Activated naive CD4-positive, alpha-beta T cell treated with anti-CD3 and anti-CD28 coated beads, Interleukin-2, amount 50 U/mL, for 16 hours (primary cell): ENCODE measurements at places on chromosomes 7 and 10.

DNA sequence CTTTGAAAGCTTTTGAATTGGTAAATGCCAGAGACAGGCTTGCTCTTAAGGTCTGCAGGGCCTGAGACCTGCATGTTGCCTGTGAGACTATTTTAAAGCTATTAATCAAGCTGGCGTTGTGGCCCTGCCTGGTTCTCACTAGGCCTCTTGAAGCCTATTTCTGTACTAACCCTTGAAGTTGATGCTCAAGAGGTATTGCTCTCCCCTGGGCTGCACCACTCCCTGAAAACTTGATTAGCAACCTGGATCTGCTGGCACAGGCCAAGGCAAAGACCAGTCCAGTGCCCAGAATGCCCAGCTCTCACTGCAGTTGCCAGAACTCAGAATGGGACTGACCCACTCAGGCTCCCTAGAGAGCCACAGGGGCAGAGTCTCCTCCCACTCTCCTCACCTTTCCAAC, 220.0 kb upstream of the MEOX2 start:
- DNase-seq = no peak

DNA sequence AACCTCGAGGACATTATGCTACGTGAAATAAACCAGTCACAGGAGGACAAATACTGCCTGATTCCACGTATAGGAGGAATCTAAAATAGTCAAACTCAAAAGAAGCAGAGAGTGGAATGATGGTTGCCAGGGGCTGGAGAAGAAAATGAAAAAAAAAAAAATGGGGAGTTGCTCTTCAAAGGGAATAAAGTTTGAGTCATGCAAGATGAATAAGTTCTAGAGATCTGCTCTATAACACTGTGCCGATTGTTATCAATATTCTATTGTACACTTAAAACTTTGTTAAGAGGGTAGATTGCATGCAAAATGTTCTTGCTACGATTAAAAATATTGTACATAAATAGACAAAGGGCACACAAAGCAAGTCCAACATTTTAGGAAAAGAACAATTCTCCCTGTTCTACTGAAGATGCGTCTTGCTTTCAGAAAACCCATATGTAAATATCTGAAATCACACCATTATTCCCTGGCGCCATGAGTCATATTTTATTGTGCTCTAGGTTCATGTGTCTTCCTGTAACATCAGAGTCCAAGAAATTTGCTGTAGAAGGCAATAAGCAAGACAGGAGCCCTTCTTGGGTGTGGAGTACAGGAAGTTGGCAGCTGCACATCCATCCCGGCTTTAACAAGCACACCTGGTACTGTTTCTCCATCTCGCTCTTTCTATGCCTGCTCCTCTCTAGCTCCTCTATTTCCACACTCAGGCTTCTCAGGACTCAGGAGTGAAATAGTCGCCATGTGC, 145.9 kb downstream of the GFRA1 start:
- no peak for DNase-seq

- DNase-seq = no peak
Observed at GRCh38 chr10:108184114-108184513, 1019.6 kb upstream of the SORCS1 start.

DNA sequence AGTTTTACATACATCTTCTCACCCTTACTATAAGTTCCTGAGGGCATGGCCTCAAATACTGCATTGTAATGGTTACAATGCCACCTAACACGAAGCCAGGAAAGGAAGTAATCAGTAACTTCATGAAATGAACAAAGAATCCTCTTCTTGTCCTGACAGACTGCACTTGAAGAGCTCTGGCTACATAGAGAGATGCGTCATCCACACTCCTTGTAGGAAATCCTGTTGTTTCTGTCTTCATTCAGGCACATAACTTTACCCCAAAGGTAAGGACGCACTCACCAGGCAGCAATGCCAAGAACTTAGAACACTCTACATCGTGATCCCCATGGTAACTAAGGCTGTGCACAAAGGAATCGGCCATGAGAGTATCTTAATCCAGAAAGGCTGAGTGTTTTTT, 80.3 kb upstream of the ARID5B start:
- no peak for DNase-seq

- peak; percentile 51 for DNase-seq
Observed at GRCh38 chr10:113126229-113127201, 176.5 kb downstream of the TCF7L2 start.

DNA sequence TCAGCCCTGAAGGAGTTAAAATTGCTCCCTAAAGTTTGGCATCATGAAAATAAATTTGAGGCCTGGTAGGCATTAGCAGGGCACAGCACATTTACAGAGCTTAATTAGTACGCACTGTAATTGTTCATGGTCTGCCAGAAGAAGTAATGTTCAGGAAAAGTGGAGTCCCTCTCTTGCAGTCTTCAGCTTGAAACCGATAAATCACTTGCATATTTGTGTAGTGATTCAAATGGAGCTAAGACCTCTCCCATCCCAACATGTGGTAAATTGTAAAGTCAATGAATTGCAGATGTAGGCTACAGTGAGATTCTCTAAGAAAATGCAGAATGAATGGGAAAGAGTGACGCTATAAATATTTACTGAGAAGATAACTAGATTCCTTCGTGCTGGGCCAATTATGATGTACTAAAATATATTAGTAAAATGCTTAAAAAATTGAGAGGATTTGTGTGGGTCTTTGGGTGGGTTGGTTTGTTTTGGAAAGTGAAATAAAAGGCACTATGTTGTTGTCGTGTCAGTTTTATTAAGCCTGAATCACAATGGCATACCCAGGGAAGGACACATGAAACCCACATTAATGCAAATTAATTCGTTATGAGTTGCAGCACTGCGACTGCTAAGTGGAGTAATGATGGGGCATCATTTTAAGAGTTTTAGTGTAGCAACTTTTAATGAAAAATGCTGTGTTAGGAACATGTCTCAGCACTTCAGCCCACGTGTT, 8.4 kb downstream of the TCF7L2 start:
- no peak for DNase-seq

GRCh38 chr7:80722616-80723195, 84.3 kb downstream of the CD36 start:
- DNase-seq = no peak

DNA sequence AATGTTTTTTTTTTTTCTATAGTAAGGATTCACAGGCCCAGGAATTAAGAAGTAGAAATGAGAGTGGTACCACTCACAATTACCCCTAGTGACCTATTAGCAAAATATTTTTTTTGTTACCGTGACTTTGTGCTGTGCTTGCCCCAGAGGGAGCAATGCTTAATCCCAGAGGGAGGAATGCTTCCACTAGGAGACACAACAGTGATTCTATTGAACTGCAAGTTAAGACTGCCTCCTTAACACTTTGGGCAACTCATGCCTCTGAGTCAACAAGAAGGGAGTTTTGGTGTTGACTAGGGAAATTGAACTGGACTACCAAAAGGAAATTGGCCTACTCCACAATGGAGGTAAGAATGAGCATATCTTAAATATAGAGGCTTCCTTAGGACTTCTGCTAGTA, 17.2 kb upstream of the MEOX2 start:
- no peak for DNase-seq

GRCh38 chr10:22310928-22311327, 5.3 kb upstream of the COMMD3 start:
- no peak for DNase-seq

DNA sequence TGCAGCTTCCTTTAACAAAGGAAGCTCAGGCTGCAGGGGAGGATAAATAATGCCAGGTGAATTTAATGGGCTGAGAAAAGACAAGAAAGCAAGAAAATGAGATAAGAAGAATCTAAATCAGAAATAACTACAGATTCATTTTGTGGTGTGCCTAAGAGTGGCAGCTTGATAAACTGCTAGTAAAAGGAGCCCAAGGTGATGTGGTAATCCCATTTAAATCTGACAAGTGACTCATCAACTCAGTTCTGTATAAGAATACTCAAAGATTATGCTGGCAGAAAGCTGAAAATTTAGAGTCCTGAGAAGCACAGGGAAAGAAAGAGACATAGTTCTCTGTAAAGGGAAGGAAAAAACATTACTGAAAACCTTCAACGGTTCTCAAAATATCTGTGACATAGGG, 109.4 kb upstream of the PDE1C start:
- no peak for DNase-seq
